ENCODE measurements at places on chromosomes 3 and 15.

- DNase-seq: no peak
Observed at GRCh38 chr15:59335207-59335786, 37.4 kb downstream of the MYO1E start.

DNA sequence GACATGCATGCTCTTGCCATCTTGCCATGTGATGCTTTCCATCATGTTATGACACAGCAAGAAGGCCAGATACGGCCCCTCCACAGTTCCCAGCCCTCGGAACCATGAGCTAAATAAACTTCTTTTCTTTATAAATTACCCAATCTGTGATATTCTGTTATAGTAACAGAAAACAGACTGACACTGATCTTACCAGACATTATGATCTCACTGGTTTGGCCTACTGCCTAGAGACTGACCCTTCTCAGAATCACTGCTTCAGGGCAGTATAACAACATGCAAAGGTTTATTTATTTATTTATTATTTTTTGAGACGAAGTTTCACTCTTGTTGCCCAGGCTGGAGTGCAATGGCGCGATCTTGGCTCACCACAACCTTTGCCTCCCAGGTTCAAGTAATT lies 14.0 kb downstream of the ZNF619 start:
- DNase-seq: no peak

DNA sequence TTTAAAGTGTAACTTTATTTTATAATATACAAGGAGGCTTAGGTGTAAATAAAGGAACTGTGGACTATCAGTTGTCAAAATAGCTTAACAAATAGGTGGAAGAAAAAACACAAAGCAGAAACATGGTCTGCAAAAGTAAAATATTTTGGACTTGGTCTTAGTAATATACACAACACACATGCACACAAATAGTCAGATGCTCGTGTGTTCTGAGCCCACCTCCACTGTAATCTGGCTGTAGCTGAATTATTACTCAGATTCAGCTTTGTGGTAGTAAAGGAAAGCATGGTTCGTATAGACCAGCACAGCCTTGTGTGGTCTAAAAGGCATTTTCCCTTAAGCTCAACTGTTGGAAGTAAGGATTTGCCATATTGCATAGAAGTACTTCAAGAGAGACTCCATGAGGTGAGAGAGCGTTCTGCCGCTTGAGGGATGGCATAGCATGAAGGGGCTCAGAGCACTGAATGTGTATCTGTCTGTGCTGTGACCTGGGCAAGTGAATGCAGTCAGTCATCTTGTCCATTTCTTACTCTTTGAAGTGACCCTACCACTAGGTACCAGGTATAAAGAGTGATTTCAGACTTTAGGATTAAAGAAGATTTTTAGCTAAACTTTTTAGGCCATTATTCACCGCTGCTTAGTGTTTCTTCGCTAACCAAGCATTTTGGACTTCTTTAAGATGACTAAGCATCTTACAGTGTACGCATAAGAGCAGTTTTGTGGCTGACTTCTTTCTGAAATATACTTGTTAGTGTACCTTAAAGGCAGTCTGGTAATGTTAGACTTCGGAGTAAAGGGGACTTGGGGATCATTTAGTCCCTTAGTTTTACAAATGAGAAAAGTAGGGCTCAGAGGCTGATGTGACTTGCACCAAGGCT lies 15.2 kb downstream of the TPM1 start:
- no peak for DNase-seq

DNA sequence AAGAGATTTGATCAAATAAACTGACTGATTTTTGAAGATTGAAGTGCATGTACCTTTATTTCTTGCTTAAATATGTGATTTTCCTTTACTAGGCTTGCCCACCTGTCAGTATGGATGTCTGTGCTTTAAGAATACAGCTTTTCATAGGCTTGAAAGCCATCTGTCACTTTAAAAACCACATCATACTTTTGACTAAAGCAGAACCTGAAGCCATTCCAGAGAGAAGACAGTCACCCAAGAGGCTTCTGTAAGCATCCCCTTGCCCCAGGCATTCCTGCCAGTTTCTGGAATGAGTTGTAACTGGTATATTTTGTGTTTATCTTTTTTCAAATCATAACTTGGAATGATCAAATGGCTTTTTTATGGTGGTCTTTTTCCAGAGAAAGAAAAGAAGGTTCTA lies 24.0 kb downstream of the HPS3 start:
- DNase-seq: no peak

GRCh38 chr3:150168698-150169097 lies 198.0 kb upstream of the PFN2 start:
- DNase-seq: no peak

DNA sequence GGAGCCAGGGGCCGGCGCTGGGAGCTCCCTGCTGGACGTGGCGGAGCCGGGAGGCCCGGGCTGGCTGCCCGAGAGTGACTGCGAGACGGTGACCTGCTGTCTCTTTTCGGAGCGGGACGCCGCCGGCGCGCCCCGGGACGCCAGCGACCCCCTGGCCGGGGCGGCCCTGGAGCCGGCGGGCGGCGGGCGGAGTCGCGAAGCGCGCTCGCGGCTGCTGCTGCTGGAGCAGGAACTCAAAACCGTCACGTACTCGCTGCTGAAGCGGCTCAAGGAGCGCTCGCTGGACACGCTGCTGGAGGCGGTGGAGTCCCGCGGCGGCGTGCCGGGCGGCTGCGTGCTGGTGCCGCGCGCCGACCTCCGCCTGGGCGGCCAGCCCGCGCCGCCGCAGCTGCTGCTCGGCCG lies 1.5 kb downstream of the SMAD6 start:
- no peak for DNase-seq

- DNase-seq: no peak
Observed at GRCh38 chr3:162704238-162704637, 1207.6 kb downstream of the OTOL1 start.

DNA sequence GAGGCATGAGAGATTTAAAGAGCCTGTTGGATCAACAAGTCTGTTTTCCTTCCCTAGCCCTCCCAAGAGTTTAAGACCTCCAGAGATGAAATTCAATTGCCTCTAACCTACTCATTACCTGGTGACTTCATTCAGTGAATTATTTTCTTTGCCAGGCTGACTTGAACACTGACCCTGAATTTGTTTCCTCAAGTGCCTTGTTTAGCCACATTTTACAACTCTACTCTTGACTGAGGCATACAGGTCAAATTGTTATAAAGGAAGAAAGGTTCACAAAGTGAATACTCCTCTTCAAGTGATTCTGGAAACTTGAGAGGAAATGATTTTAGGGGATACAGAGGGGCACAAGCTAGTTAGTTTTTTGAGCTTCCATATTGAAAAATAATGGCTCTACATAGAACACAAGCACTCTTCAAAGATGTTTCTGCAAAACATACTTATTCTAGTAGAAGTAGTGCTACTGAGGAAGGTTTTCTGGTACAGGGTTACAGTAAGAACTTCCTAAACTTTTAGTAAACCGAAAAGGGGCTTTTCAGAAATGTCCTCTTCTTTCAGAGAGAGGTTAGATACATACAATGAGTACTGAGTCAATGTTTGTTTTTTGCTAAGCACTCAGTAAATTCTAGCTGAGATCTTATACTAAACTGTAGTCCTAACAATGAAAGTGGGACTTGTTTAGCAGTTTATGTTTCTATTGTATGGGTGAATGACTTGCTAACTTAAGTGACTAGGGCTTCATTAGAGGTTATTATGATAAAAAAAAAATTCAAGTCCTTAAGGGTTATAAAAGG lies 137.4 kb upstream of the SATB1 start:
- no peak for DNase-seq

- DNase-seq: no peak
Observed at GRCh38 chr3:88779482-88779881, 327.9 kb upstream of the EPHA3 start.

GRCh38 chr3:45219694-45220093 lies 6.4 kb downstream of the TMEM158 start:
- DNase-seq: no peak

- no peak for DNase-seq
Observed at GRCh38 chr3:178969004-178969700, 102.5 kb downstream of the ZMAT3 start.

DNA sequence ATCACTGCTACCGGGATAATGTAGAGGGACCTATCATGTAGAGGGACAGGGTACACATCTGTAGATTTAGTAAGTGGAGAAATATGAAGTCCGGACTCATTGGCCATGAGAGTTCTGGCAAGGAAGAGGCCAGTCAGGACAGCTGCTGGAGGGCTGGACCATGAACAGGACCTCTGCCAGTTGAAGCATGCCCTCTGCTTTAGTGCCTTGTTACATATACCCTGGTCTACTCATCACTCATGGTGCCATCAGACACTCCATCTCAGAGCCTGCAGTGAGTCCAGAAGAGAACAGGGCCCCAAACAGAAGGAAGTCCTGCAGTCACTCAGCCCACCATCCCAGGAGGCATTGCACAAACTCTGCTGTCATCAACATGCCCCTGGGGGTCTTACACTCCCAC lies 54.7 kb upstream of the CA12 start:
- DNase-seq: no peak

DNA sequence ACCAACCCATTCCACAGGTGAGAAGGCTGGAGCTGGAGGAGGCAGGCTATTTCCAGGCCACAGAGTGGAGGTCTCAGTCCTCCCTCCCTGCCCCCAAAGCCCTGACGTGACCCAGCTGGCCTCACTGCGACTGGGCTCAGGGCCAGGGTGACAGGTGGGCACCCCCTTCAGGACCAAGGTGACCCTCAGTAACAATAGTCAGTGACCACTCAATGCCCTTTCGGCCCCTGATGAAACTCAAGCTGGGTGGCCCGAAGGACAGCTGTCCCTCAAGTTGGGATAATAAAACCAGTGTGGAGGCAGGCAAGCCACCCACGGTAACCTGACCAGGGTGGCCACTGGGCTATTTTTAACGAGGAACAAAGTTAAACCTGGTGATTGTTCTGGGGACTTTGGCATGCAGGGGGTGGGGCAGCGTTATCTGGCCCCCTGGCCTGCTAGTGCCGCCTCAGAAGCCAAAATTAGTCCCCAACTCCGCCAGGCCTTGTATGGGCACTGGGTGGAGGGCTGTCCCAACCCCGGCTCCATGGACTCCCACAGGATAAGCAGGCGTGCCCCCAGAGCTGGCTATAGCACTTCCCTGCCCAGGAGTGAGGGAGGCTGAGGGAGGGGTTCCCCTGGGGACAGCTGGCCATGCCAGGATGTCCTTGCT lies 1.1 kb downstream of the TNNC1 start:
- no peak for DNase-seq

DNA sequence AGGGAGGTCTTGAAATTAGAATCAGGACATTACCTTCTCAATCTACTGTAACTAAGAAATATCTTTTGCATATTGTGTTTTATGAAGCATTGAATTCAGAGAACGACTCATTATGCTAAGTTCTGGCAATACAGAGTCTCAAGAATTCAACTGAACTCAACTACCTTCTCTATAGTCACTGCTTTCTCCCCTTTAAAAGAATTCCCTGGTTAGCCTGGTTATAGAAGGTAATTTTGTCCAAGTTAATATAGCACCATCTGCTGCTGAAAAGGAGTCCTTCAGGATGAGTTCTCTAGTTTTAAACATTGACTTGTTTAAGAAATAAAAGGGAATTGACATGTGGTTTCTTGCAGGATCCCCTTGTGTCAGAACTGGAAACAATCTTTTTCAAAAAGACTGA lies 60.2 kb downstream of the IL16 start:
- DNase-seq: peak; percentile 57

GRCh38 chr3:16177962-16178627 lies 3.6 kb downstream of the GALNT15 start:
- peak; percentile 62 for DNase-seq

- DNase-seq: no peak
Observed at GRCh38 chr15:100048736-100049135, 293.0 kb downstream of the ADAMTS17 start.

GRCh38 chr3:195914648-195915473 lies 6.5 kb upstream of the TNK2 start:
- peak; percentile 98 for DNase-seq

DNA sequence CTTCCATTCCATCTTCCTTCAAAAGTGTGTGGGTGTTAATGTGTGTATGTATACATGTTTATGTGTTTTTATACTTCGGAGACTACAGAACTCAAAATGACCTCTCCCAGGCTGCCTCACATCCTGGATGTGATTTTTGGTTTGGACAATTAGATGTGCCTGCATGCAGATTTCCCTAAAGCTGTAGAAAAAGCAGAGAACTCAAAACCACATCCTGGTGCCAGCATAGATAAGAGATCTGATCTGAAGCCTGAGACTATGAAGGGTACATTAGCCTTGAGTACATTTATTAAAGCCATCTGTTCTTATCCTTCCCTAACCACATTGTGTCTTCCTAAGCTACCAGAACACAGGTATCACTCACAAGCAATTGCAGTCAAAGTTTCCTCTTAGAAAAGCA lies 319.4 kb upstream of the RASGRP1 start:
- no peak for DNase-seq

GRCh38 chr3:50600141-50600753 lies 11.3 kb downstream of the CISH start:
- DNase-seq: no peak

- no peak for DNase-seq
Observed at GRCh38 chr3:14266361-14266760, 87.7 kb downstream of the LSM3 start.

- no peak for DNase-seq
Observed at GRCh38 chr3:35900079-35900478, 260.8 kb downstream of the ARPP21 start.

GRCh38 chr3:55514962-55515361 lies 27.9 kb upstream of the WNT5A start:
- DNase-seq: no peak

GRCh38 chr3:119762876-119763275 lies 19.0 kb upstream of the NR1I2 start:
- DNase-seq: no peak

Measured in RWPE1 (cell line).